ENCODE measurements at places on chromosomes 7 and 10.

- peak; percentile 60 for DNase-seq
Measured at GRCh38 chr10:49539320-49539885, 482 bp upstream of the ERCC6 start.

DNA sequence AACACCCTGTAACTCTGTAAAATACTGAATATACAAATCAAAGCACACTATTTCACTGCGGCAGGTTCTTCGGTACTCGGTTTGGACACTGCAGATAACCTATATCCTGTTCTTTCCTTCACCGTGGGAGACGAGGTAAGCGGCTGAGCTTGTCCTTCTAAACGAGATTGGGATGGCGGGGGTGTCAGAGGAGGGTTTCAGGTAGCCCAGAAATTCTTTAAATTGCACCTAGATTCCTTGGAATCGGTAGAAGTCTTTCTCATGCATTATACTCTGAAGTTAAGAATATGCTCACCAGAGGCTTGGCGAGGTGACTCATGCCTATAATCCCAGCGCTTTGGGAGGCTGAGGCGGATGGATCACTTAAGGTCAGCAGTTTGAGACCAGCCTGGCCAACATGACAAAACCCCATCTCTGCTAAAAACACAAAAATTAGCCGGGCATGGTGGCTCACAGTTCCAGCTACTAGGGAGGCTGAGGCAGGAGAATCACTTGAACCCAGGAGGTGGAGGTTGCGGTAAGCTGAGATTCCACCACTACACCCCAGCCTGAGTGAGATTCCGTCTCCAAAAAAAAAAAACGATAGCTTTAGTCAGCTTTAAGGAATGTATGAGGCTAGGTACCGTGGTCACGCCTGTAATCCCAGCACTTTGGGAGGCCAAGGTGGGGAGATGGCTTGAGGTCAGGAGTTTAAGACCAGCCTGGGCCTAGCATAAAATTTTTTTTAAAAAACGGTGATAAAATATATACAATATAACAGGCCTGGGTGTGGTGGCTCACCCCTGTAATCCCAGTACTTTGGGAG is 10.1 kb upstream of the LAT2 start:
- DNase-seq, result peak; percentile 47

GRCh38 chr10:3048119-3049019 is 19.0 kb upstream of the PFKP start:
- DNase-seq, result peak; percentile 36

- DNase-seq, result peak; percentile 14
Measured at GRCh38 chr7:6198689-6199595, 73.5 kb downstream of the CYTH3 start.

- no peak for DNase-seq
Measured at GRCh38 chr10:114596793-114597192, 61.3 kb downstream of the ABLIM1 start.

DNA sequence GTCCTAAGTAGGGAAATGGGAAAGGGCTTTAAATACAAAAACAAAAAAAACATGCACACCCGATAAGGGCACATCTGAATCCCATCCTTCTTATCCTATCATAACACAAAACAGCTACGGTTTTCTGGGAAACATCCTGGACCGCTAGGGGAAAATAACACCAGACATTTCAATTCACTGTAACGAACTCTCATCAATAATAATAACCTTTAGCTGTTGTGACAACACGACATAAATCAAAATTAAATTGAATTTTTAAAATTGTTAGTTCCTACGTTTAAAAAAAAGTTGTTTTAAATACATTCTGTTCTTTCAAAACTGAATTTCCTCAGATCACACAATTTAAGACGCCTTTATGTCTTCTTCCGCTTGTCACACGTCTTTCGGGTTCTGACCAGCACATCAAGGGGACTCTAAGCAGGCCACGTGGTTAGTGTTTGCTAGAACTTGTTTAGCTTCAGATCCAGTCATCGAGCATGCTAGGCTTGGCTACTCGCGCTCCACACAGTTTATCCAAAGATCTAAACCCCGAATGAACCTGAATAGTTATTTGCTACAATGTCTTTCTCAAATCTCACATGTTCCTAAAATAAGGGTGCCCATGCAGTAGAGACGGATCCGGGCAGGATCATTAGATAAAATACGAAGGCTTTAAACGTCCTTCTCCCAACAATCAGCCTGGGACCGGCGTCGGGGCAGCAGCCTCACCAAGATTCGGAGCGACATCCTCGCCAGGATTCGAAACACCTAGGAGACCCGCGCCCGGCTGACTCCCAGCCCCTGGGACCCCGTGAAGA is 839 bp downstream of the IKZF5 start:
- DNase-seq, result peak; percentile 54

DNA sequence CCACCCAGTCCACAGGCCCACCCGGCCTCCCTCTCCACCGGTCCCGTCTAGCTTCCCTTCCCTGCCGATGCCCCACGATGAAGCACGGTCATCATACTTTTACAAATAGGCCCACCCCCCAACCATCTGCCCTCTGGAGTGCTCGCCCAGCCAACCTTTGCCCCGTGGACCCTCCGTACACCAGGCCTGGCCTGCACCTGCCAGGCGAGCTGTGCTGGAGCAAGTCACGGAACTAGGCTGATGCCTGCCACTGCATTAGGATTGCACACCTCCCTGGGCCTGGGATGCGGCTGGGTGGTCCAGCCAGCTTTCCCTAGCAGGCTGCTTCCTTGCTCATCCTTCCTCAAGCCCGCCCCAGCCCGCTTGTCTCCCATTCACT is 44.7 kb downstream of the PPIF start:
- DNase-seq, result no peak

DNA sequence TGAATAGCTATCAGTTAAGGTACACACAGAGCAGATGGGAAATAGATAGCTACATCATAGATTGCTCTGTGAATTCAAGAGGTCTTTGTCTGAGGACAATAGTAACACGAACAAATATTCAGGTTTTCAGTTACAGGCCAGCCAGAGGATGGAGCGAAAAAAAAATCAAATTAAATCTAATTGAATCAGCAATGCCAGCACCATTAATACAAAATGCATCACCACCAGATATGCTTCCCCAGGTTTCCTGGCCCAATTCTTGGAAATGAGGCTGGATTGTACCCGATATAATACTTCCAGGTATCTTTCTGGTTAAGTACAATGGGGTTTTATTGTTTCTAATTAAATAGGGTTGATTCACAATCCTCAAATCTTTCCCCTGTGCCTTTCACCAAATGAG is 975.8 kb upstream of the AUTS2 start:
- DNase-seq, result no peak

DNA sequence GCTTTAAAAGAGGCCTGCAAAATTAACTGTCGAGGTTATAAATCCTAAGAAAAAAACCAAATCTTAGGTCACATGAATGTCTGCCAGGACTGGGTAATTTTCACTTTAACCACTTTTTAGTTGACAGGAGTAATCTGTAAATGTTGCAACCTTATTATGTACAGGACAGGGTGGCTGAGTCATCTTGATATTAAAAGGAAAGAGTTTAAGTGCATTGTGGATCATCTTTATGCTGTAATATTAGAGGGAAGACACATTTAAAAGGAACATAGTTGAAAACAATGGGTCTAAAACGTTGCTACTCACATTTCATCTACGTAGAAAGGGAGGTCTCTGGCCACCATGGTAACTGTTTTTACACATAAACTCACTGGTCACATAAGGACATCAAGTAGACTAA is 115.5 kb downstream of the LSMEM1 start:
- DNase-seq, result peak; percentile 3

DNA sequence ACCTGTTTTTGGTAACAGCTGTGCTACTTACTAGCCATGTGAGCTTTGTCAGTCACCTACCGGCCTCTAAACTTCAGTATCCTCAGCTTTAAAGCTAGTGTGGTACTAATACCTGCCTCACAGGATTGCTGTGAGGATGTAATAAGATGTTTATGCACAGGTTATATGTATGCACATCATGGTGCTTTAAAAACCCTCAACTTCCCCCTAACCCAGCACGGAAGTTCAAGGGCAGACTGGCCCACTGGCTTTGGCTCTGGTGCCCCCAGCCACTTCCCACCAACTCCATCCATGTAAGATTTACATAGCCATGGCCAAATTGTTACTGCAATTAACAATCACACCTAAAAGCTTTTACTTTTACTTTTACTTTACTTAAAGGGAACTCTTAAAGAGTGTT is 676.0 kb upstream of the GALNT17 start:
- DNase-seq, result no peak

GRCh38 chr7:99563650-99564049 is 5.2 kb downstream of the ZNF655 start:
- DNase-seq, result peak; percentile 93

DNA sequence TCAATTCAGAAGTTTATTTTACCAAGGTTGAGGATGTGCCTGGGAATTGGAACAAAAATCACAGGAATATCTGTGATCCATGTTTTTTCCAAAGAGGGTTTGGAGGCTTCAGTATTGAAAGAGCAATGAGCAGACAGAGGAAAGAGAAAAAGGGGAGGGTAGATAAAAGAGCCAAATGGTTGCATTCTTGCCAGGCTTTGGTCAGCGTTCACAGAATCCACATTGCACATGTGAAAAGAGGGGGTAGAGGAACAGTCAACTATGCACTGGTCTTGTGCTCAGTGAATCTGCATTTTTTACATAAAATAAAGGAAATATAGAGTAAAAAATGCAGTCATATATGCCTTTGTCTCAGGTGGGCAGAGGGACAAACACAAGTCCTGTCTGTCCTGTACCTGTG is 20.6 kb upstream of the ERCC6 start:
- DNase-seq, result no peak

DNA sequence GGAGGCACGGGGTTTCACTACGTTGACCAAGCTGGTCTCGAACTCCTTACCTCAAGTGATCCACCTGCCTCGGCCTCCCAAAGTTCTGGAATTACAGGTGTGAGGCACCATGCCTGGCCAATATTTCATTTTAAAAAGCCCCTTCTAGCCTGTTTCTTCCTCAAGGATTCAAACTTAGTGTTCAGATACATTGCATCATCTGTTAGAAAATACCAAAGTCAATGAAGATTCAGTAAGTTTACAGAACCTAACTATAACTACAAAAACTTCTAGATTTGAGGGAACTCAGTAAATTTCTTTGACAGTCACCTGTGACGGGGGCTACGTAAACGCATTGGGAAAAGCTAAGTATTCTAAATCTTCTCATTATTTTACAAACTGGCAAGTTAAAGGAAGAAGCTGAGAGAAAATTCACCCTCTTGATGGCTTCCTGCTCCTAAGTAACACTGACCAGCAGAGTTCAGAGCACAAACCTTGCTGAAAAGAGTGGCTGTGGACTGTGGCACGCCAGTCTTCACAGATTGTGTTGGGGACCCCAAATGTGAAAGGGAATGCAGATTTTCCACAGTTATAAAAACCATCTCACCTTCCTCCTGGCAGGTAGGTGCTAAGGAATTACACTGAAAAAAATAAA is 162.2 kb downstream of the PKD1L1 start:
- DNase-seq, result no peak

GRCh38 chr7:132532281-132532680 is 44.0 kb downstream of the PLXNA4 start:
- DNase-seq, result no peak

DNA sequence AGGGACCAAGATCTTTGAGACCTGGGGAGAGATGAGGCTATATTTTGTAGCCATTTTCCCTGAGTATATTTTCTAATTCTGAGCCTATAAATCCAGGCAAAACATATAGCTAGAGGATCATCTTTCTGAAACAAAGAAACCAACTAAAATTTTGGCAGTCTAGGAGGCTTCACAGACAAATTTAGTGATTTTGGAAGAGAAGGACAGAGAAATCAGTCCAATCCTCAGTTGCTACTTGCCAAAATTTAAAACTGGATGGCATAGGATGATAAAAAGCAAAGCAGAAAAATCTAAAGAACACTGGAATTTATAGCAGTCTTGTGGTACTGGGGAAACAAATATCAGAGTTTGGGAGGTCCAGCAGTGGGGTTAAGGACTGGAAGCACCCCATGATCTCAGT is 43.4 kb upstream of the POM121L12 start:
- DNase-seq, result no peak

DNA sequence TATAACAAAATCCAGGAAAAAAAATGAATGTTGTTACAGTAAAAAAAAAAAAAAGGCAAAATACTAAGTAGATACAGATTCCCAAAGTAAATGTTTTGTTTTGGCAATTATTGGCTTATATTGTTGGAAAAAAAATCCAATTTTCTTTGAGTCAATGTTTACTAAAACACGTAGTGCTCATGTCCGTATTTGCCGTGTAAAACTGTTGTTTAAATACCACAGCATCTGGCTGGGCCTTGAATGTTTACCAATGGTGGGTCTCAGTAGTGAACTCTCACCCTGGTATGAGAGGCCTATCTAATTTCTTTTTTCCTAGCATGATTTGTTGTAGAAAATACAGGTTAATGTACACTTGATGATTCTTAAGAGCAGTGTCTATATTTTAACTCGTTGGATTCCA is 41.4 kb upstream of the SLC26A5 start:
- no peak for DNase-seq

- peak; percentile 50 for DNase-seq
Measured at GRCh38 chr7:159030490-159031134, 114.1 kb downstream of the VIPR2 start.

GRCh38 chr7:77326131-77326530 is 90.0 kb downstream of the GSAP start:
- no peak for DNase-seq

- no peak for DNase-seq
Measured at GRCh38 chr7:158497627-158498026, 90.0 kb downstream of the PTPRN2 start.

DNA sequence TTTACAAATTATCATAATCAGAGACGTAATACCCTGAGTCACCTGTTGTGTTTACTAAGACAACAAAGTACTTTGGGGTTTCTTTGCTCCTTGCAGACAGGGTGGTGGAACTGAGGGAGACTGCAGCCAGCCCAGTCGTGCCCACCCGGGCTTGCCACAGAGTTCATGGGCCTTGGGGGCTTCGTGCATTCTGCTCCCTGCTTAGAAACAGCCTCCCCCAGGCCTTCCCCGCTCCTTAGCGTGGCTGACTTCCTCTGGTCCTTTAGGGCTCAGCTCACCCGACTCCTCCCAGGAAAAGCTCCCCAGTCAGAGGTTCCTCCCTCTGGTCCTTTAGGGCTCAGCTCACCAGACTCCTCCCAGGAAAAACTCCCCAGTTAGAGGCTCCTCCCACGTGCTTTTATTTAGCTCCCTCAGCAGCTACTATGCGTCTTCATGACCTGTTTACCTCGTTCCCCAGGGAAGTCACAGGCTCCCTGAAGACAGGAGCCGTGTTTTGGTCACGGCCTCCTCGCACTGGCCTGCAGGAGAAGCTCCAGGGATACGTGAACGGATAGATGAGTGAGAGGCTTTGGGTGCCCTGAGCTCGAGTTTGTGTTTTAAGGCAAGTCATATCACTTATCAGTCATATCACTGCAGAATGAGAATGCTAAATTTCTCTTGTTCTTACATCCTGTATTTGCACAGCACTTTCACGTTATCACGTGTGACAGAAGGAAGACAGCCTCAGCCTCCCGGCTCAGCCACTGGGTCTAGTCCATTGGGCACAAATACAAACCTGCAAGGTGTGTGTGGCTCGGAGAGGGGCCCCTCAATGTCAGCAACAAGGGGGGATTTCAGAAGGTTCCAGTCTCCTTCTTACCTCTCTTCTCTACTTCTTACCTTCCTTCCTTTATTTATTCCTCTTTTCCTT is 52.7 kb upstream of the VIPR2 start:
- no peak for DNase-seq
